GM04503 (cell line): ENCODE measurements at places on chromosomes 7 and 10.
A peak's percentile ranks its signal among the peaks of the same experiment; 100 is the strongest.

DNA sequence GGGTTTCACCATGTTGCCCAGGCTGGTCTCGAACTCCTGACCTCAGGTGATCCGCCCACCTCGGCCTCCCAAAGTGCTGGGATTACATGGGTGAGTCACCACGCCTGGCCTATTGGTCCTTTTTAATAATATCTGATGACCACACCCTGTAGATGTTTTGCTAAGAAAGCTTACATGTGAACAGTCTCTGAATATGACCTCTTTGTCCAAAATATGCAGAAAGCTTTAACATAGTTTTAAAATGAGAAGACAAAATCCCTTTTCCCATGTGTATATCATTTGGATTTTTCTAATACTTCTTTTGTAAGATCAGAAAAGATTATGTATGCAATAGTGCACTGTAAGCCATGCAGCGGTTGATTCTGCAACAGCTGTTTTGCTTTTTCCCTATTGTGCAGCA is 38.5 kb downstream of the MCU start:
- DNase-seq: peak; percentile 63

DNA sequence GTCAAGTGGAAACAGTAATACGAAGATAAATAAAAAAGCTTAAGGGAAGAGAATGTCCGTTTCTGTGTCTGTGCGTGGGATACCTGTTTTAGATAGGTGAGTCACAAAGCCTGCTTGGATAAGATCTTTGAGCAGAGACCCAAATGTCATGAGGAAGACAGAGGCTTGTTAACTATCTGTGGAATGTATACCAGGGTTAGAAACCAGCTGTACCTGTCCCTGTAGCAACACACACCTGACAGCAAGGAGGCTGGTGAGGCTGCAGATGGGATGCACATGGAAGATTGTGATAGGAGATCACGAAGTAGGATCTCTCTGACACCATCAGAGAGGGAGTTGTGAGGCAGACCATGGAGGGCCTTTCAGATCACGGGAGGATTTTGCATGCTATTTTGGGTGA is 105.3 kb downstream of the ARHGAP21 start:
- no peak for DNase-seq

GRCh38 chr10:6255548-6256061 is 52.9 kb downstream of the PFKFB3 start:
- no peak for DNase-seq

GRCh38 chr10:61698968-61699655 is 36.4 kb downstream of the CABCOCO1 start:
- no peak for DNase-seq

DNA sequence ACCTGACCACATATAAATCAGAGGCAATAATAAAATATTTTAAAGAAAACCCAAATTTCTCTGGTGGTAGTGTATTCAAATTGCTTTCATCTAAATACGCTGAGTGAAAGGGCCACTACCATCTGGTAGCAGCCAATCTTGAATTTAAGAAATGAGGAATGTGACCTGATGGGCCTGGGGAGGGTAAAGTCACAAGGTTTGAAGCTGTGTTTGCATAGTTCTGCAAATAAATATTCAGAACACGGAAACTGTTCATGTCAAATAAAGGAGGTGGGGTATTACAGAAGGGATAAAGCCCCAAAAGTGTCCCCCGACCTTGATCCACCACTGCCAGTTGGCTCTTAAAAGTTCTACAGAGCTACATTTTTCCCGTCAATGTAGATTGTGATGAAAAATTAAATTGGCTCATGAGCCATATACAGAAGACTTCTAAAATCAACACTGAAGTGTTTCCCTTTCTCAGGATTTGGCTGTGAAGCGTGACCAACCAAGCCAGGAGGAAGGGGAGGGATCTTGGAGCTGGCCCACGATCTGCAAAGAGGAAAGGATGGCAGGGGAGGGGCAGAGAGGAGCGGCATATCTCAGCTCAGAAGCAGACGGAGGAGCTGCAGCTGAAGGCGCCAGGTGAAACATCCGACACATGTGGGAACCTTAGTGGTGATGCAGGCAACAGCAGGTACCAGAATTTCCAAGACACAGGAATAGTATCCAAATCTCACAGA is 39.6 kb downstream of the MPP7 start:
- DNase-seq: no peak

DNA sequence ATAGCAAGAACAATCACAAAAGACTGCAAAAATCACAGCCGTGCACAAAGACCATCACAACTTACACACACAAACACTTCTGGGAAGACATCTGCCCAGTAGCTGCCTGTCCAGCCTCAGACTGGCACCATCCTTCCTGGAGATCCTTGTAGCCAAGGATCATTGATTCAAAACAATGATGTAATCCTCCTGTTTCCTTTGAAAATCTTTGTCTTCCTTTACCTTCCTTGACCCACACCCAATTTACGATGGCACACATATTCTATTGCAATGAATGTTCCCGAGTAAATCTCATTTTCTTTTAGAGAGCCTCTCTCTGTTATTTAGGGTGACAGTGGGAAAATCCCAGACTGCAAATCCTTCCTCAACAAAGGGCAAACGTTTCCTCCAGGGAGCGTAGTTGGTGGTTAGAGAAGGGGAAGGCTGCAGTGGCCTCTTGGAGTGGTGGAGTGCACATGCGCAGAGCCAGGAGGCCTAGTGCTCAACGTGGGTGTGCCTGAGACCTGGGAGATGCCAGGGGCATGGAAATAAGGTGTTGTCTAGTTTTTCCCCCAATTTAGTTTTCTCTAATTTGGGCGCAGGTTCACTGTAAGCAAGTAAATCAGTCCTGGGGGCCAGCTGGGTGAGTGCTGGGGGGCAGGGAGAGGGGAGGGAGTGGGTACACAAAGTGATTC is 3.1 kb upstream of the INPP5A start:
- DNase-seq: no peak

- no peak for DNase-seq
These were observed 92.8 kb downstream of the CCDC71L start for GRCh38 chr7:106568002-106568679.

DNA sequence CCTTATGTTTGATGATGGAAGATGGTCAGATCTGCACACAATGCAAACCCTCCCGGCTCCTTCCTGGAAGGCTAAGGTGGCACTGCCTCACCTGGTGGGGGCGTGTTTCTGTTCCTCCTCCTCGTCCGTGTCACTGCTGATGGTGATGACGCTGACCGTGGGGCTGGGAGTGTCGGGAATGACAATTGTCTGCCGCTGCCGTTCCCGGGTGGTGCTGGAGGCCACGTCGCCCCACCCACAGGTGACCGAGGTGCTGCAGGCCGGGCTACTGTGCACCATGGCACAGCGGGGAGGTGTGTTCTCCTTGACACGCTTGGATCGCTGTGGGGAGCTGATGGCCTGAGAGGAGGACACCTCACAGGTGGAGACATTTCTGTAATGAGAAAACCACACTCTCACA is 73.1 kb downstream of the CLEC2L start:
- DNase-seq: no peak

- no peak for DNase-seq
These were observed 72.7 kb downstream of the ZNF248 start for GRCh38 chr10:37784678-37785077.

GRCh38 chr10:91190876-91191583 is 29.4 kb upstream of the PCGF5 start:
- no peak for DNase-seq

- DNase-seq: no peak
These were observed 27.1 kb downstream of the PCGF5 start for GRCh38 chr10:91247360-91248111.

- DNase-seq: no peak
These were observed 185.1 kb upstream of the AGK start for GRCh38 chr7:141366091-141366621.

DNA sequence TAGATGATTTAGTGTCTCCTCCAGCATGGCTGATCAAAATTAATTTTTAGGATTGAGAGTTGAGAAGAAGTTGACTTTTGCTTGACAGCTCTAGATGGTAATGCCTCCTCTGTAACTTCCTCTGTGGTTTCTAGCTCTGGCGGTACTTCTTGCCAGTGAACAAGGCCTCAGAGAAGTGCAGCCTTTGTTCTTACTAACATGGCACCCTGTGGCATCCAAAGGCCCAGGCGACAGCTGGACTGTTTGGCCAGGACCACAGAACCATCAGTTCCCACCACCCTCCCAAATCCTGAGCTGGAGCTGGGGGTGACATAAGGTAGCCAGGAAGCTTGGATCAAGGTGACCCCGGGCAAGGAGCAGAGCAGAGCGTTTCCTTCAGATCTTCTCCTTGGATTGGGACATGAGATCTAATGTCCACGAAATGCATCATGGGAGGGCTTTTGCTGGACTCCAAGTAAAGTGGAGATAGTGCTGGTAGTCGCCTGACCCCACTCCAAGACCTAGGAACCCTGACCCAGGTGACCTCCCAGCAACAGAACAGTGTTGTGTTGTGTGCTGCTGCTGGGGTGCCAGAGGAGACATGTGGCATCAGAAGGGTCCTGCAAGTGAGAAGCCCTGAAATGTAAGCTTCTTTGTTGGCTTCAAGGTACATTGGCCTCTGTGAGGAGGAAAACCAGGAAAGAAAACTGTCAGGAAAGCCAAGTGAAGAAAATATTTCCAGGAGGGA is 41.8 kb downstream of the APBB1IP start:
- DNase-seq: no peak

DNA sequence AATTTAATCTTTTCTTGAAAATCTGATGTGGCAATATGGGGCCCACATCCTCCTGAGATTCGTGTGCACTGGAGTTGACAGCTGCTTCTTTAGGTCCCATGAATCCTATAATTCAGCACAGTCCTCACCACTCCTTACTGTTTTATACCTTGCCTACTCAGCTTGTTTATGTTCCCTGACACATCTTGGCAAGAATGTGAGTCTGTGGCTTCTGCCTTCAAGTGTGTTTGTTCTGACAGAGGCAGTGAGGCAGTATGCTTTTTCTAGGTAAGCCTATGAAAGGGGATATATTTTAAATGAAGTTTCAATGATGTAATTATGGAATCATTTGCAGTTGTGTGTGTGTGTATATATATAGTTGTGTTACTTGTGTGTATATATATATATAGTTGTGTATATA is 106.4 kb downstream of the AMPH start:
- DNase-seq: no peak

DNA sequence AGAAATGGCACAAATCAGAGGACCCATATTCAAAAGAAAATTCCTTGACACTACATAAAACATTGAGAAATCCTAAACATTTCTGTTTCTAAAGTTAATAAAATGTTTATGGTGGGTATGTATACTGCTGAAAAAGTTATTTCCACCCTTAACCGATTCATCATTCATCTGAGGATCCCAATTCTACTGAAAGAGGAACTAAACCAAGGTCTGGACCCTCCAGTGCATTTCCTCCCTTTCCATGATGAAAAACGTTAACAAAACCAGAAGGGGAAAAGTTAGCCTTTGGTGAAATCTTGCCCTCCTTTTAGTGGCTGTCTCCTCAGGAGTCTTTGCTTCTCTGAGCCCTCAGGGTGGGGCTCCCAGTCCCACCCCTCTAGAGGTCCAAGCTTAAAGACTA is 144.5 kb upstream of the ASAH2 start:
- no peak for DNase-seq
